Cardiac muscle cell (in vitro differentiated cells and primary cell): ENCODE measurements at places on chromosomes 2 and 18. TPM values are rescaled to one million over a fixed set of nuclear protein-coding genes. Genes with fewer than 3 reads are reported as not detected.

ZBTB7C gene
- polyA plus RNA-seq = 2.3 and 3.0 TPM in 2 replicates

SLC14A1 gene
- polyA plus RNA-seq = not detected in 2 replicates

POLE4 gene
- polyA plus RNA-seq = 50.1 and 89.9 TPM in 2 replicates

CCDC121 gene
- polyA plus RNA-seq = 5.1 and 6.1 TPM in 2 replicates

IL37 gene
- not detected in 2 replicates for polyA plus RNA-seq

DNA sequence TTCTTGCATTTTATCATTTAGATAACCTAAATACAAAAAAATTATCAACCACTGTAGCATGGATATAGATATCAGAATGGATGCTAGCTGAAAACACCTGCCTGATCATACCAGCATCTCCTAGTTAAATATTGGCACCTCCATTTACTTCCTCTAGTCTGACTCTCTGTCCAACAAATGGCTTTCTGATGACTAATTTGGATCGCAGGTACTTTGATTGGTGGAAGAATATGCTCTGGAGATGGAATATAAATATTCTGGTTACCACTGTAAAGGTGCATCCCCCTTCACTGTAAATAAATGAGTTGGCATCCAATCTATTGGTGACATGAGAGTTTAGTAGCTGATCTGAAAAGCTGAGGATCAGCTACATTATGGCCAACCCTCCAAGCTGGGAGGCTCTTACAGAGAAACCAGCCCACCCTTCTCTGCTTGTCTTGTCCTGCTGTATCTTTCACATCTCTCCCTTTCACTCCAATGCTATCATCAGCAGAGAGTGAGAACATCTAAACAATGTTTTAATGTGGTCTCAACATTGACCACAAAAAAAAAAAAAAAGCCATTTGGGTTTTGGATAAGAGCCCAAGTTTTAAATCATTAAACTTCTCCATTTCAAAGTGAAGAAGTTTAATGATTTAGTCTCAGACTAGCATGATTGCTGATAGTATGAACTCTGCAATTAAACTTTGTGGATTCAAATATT lies 90.5 kb downstream of the PMAIP1 start:
- no peak for DNase-seq

GRCh38 chr2:207807516-207807915 lies 37.8 kb upstream of the FZD5 start:
- no peak for DNase-seq

GRCh38 chr2:228819701-228820100 lies 451.4 kb downstream of the PID1 start:
- DNase-seq = no peak

DNA sequence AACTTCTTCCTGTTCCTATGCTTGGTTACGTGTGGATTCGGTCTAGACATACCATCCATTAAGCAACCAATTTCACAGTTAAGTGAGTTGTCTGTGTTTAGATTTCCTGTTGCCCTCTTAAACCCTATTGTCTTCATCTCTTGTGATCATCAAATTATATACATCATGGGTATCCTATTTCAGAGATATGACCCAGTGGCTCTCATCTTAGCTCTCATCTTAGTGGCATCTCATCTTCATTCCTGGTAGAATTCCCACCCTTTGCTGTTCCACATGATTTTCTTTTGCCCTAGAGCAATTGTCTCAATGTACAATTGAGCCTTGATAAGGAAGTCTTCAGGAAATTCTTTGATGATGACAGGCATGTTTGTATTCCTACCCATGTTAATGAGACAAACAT lies 29.4 kb upstream of the FN1 start:
- DNase-seq = peak; percentile 18

- no peak for DNase-seq
Measured at GRCh38 chr2:174844295-174844708, 80.0 kb upstream of the CHRNA1 start.

DNA sequence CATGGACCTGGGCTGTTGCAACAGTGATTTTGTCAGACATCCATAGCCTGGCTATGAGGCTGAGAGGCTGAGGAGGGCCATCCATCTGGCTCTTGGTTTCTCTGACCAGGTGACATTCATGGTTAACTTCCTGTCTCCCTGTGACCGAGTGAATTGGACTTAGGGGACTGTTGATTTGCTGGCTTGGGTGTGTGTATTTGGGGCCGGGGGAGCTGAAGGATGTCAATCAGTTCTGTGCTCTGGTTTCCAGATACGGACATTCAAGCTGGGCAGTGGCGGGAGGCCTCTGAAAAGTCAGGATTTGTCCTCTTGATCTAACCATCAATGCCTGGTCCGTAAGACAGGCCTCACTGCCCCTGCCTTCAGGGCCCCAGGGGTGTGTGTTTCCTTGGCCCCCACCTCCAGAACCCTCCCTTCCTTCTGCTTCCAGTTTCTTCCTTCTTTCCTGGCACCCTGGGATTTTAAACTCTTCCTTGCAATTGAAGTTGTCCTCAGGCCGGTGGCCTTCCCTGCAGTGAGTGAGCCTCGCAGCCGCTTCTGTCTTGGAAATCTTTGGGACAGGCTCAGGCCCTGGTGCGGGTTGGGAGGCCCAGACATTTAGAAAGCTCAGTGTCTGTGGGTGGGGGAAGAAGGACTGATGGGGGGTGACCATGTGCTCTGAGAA lies 54.7 kb upstream of the HAAO start:
- no peak for DNase-seq

DNA sequence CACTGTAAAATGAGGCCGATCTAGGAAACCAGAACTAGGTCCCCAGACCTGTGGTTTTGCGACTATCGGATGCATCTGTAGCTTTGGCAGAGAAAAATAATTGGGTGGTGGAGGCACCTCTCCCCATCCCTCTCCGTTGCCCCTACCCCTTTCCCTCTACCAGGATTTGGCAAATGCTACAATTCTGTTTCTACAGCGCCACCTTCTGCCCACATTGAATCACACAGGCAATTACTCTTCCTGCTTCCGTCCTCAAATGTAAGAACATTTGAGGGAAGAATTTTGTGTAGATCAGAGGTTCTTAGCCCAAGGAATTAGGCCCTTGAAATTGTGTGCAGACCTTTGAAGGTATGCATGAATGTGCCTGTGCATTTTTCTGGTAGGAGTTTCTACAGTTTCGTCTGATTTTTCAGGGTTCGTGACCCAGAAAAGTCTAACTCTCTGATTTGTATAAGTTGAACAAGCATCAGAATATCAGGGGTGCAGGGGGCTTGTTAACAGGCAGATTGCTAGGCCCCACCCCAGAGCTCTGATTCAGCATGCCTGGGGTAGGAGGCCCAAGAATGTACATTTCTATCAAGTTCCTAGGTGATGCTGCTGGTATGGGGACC lies 11.2 kb downstream of the ATP6V1B1 start:
- DNase-seq = peak; percentile 70

DNA sequence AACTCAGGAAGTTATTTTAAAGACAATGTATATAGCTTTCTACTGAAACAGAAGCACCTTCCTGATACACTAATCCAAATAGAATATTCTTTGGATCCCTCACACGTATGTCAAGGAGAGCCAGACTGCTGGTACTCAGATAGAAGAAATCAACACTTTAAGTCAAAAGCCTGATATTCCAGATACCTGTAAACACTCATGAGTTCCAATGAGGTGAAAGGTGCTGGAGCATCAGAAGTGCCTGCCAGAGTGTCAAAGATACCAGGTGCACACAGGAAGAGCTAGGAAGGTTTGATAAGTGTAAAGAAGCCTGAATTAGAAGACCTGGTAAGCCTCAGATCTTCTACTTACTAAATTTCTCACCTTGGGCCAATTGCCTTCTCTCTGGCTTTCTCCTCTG lies 226.3 kb upstream of the SP5 start:
- no peak for DNase-seq

- peak; percentile 82 for DNase-seq
Measured at GRCh38 chr2:241558532-241559322, at the start of gene BOK. Gene BOK, plus strand, starts transcription at chr2:241558745. Its CDS starts 739 bp downstream, at chr2:241559484.

DNA sequence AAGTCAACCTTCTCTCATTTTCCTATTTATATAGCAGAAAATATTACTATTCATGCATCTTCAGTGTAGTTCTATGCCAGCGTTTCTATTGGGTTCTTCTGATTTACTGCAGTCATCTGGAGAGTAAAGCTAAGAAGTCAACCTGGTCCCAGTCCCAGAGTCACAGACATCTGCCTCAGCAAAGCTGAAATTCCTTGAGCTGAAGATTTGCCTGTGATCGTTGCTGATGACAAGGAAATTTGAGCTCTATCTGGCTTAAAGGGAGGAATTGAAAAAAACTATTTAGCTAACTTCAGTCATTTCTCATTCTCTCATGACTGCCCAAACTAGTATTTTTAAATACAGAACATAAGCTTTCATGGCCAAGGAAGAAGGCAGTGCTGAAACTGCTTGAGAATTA lies 45.7 kb downstream of the RND3 start:
- no peak for DNase-seq

DNA sequence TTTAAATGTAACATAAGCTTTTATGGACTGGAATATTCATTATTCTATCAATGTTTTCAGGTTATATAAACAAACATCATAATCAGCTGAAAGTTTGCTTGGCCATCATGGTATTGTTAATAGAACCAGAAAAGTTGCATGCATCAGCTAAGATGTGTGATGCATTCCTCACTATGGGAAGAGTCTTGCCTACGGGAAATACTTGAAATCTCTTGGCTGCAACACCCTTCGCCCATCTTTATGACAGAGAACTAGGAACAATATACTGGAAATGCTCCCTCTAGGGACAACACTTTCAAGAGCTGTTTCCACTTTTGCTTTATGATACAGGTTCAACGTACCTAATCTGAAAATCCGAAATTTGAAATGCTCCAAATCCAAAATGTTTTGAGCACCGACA lies 1390.8 kb downstream of the DPP10 start:
- DNase-seq = no peak

DNA sequence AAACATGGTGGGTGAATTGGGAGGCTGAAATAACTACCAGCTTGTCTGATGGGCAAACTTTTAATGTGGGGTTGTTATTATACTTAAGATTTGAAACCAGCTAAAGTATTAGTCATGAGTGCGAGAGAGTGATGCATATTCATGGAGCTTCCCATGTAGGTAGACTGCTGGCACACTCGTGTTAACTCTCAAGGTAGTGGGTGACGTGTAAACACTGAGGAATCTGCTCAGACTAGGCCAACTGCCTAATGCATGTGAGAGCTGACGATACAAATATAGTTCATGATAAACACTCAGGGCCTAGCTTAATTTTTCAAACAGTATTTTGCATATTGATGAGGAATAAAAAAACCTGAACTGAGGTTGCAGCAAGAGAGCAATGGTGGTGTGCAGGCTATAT lies 1165.7 kb upstream of the PIK3C3 start:
- no peak for DNase-seq

DNA sequence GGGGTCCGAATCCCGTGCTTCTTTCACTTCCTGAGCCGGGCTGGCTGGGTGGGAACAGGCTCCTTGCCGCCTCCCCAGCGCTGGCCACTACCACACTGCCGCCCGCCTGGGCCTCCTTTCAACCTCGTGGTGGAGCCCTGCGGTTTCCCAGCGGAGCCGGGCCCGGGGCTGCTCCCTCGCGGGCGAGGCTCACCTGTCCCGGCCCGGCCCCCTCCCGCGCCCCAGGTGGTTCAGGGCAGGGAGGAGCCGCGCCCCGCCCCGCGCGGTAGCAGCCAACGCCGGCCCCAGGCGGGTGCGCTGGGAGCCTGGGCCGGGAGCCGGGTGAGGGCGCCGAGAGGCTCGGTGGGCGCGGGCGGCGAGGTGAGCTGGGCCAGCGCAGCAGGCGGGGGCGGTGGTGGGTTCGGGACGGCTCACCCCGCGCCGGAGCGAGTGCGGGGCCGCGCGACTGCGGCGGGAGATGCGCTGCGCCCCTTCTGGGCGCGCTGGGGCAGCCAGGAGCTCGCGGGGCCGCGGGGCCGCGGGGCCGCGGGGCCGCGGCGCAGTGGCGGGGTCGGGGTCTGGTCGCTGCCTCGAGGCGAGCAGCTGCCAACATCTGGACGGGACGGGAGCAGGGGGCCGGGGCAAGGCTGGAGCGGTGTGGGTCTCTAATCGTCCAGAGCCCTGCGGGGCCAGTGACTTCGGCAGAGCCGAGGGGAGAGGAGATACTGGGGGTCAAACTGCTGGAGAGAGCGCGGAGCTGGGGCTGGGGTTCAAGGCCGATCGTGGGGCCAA lies at the start of gene LYPD6B:
LYPD6B (plus strand) TSS at position 258 of the 771 bp plus-strand sequence. CDS start 92,250 bp downstream, outside the sequence.
- peak; percentile 66 for DNase-seq

DNA sequence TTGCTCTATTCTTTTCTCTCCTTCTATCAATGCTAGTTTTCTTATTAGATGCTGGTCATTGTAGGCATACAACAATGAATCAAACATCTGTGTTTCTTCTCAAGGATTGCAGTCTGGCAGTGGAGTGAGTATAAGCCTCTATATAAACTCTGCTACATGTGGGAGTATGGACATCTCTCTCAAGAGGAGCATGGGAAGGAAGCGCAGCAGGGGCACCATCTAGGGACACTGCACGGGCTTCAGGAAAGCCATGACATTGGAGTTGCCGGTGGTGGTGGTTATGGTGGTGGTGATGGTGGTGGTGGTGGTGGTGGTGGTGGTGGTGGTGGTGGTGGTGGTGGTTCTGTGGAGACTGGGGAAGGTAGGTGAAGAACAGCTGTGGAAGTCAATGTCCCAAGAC lies 462.6 kb downstream of the RNF144A start:
- no peak for DNase-seq

- peak; percentile 46 for DNase-seq
Measured at GRCh38 chr2:224038049-224038829, 847 bp downstream of the SERPINE2 start.

DNA sequence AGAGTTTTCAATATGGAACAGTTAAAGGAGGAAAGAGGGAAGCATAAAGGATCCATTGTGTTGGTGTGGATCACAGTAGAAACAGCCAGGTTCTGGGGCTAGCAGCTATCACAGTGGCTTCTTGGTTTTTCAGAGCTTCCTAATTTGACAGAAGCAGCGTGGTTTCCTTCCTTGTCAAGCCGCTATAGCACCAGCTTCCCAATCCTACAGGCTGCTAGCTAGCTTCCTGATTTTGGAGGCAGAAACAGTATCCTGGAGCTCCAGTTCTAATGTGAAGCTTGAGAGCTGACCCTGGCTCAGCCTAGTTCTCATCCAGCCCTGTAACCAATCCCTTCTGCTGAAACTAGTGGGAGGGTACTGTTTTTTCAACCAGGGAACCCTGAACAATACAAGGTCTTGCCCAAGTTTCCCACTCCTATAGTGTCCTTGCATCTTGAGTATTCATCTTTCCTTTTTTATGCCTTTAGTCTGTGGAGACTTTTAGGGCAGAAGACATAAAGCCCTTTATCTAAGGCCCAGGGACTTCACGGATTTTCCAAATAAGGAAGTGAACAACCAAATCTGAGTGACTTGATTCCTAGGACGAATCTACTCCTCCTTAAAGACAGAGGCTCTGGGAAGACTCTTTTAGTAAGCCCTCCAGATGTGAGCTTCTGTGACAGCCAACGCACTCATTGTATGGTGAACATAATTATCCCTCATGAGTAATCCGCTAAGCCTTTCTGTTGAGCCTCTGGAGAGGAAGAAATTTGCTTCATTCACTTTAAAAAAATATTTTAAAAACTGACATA lies 33.8 kb downstream of the CCDC93 start:
- DNase-seq = no peak
